Caco-2 (cell line): ENCODE measurements at places on chromosomes 7 and 10.

- H3K4me3 ChIP-seq, result no peak overlapping the region
- H3K27ac ChIP-seq, result no peak overlapping the region
- no peaks in the 10 kb centered on the region for H3K4me1 ChIP-seq
- H3K27me3 ChIP-seq, result no peaks in the 10 kb centered on the region
- DNase-seq, result no peak
Observed at GRCh38 chr7:67858931-67859330, 862.3 kb downstream of the TYW1 start.

DNA sequence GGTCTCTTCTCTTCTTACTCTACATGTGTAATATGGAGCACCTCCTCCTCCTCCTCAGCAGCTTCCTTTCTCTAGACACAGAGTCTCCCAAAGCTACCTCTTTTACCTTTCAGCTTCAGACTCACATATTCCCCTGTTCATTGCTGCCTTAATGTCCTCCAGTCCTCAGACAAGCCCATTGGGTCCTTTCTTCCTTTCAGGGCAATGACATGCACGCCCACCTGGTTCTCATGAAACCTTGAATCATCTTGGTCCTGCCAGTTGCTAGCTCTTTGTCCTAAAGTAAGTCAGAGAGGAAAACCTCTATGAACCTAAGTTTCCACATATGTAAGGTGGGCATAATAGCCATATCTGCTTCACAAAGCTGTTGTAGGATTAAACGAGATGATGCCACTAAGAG is 227.0 kb downstream of the RPS24 start:
- DNase-seq, result no peak
- H3K36me3 ChIP-seq, result no peaks in the 10 kb centered on the region
- no peak overlapping the region for H3K4me3 ChIP-seq
- H3K27ac ChIP-seq, result no peak overlapping the region
- H3K27me3 ChIP-seq, result no peaks in the 10 kb centered on the region
- peaks cover 40% of the 10 kb centered on the region for H3K4me1 ChIP-seq

- DNase-seq, result peak; percentile 67
- no peaks in the 10 kb centered on the region for H3K27me3 ChIP-seq
- H3K36me3 ChIP-seq, result no peaks in the 10 kb centered on the region
Observed at GRCh38 chr7:23467806-23468525, 2.3 kb downstream of the IGF2BP3 start.

DNA sequence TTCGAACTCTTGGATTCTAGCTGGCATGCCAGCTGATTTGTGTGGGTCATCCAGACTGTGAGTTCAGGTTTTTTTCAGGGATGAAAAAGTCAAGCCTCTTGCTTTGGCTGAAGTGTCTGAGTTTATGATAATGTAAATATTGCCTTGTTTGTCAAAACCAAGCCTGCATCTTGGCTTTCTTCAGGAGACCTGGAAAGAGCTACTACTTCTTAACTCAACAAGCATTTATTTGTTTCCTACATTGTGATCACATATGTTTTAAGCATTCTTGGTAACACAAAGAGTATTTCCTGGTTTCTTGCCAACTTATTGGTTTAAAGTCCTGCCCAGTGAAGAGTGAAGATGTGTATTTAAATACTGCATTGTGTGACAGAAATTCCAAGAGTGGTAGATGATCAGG is 407.1 kb downstream of the LRMDA start:
- H3K4me3 ChIP-seq, result no peak overlapping the region
- DNase-seq, result no peak
- no peaks in the 10 kb centered on the region for H3K36me3 ChIP-seq
- no peaks in the 10 kb centered on the region for H3K27me3 ChIP-seq
